ENCODE measurements at places on chromosomes 3 and 15. TPM values are rescaled to one million over a fixed set of nuclear protein-coding genes. Genes with fewer than 3 reads are reported as not detected.

Gene MORC1
- not detected for total RNA-seq

Gene MAN2C1
- 124 TPM for total RNA-seq

GRCh38 chr15:48333540-48333939 is 2.3 kb downstream of the DUT start:
- H3K4me1 ChIP-seq, result peaks cover 7% of the 10 kb centered on the region
- peaks cover 7% of the 10 kb centered on the region for H3K36me3 ChIP-seq
- H3K4me3 ChIP-seq, result peak overlapping the region; percentile 70
- no peaks in the 10 kb centered on the region for H3K27me3 ChIP-seq
- DNase-seq, result no peak

GRCh38 chr15:25985165-25985564 is 122.0 kb upstream of the ATP10A start:
- H3K4me3 ChIP-seq, result no peak overlapping the region
- no peak for DNase-seq
- no peaks in the 10 kb centered on the region for H3K36me3 ChIP-seq
- no peaks in the 10 kb centered on the region for H3K4me1 ChIP-seq
- H3K27me3 ChIP-seq, result no peaks in the 10 kb centered on the region
- no peak overlapping the region for H3K27ac ChIP-seq

DNA sequence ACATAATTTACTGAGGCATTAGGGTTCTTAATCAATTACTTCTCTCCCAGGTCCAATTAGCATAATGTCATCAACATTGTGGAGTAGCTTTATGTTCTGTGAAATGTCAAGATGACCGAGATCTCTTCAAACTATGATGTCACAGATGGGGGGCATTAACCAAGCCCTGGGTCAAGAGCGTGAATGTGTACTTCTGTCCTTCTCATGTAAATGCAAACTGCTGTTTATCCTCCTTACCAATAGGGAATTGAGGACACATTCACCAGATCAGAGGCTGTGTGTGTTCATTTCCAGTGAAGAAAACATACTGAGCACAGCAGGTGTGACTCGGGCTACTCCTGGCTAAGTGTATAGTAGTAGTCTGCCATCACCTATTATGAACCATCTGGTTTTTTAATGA is 177.9 kb downstream of the MINAR1 start:
- peaks cover 10% of the 10 kb centered on the region for H3K27me3 ChIP-seq
- no peaks in the 10 kb centered on the region for H3K4me1 ChIP-seq
- H3K27ac ChIP-seq, result no peak overlapping the region

- peaks cover 4% of the 10 kb centered on the region for H3K4me1 ChIP-seq
- no peak for DNase-seq
- H3K4me3 ChIP-seq, result no peak overlapping the region
- H3K27me3 ChIP-seq, result no peaks in the 10 kb centered on the region
- H3K36me3 ChIP-seq, result no peaks in the 10 kb centered on the region
- H3K27ac ChIP-seq, result no peak overlapping the region
These were observed 10.8 kb upstream of the PHLDB2 start for GRCh38 chr3:111848283-111848682.

- no peak overlapping the region for H3K27ac ChIP-seq
- no peaks in the 10 kb centered on the region for H3K36me3 ChIP-seq
These were observed 265.9 kb upstream of the SUCLG2 start for GRCh38 chr3:67920311-67920710.
